ENCODE measurements at places on chromosomes 3 and 15.

DNA sequence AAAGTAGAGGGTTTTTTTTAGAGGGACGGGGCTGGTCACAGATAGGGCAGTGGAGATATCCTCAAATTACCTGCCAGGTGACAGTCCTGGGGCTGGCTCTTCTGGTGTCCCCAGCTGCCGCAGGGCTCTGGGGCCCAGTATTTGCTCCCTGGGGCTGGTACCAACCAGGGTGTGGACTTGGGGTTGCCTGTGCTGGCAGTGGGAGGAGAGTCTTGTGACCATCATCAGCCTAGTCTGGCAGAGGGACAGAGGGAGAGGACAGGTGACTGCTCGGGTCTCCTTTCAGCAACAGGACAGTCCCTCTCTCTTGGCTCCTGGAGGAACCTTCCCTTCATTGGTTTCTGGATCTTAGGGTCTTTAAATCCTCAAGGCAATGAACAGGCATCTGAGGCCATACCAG, 7.9 kb upstream of the RPP14 start:
- no peaks in the 10 kb centered on the region for H3K36me3 ChIP-seq
- no peak overlapping the region for H3K4me3 ChIP-seq
- no peak overlapping the region for H3K27ac ChIP-seq

GRCh38 chr3:89562373-89562772, 455.0 kb downstream of the EPHA3 start:
- DNase-seq: no peak
- no peaks in the 10 kb centered on the region for H3K4me1 ChIP-seq
- H3K27ac ChIP-seq: no peak overlapping the region
- no peaks in the 10 kb centered on the region for H3K36me3 ChIP-seq
- H3K4me3 ChIP-seq: no peak overlapping the region

DNA sequence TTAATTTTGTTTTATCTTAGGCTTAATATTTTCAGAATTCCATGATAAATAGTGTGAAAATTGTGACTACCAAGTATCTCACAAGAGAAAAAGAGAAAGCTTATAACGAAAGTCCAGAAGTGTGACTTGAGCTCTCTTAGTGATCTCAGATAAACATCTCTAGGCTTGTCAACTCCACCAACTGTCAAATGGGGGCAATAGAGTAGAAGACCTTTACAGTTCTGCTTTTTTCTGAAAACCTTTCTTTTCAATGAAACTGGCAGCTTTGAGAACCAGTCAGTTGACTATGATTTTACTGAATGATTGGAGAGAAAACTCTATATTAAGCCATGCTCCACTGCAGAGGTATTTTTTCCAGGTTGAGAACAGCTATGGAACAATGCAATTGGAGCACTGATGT, 119.2 kb upstream of the TP63 start:
- no peak overlapping the region for H3K27ac ChIP-seq
- no peaks in the 10 kb centered on the region for H3K27me3 ChIP-seq
- DNase-seq: no peak
- H3K36me3 ChIP-seq: no peaks in the 10 kb centered on the region
- no peak overlapping the region for H3K4me3 ChIP-seq

DNA sequence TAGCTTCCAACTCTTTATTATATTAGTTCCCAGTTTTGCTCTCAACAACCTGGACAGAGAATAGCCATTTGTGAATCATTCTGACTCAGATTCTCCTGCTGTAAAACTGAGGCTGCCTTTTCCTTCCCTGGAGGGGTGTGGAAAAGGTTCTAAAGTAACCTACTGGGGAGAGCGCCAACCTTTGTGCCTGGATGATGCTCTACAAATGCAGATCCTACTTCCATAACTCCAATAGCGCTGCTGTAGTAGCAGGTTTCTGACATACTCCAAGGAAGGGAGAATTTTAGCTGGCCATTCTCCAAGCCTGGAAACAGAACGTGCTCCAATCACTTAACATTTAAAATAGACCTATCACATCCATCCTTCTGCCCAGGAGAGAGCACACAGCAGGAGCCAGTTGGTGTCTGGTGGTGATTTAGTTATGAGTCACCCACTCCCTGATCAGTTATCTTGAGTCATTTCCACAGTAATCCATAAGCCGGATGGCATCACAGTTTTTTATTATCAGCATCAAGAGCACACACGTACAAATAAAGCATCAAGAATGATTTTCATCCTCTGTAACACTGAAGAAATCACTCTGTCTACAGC, 38.3 kb downstream of the MYH15 start:
- H3K27ac ChIP-seq: no peak overlapping the region
- DNase-seq: no peak
- H3K36me3 ChIP-seq: no peaks in the 10 kb centered on the region
- no peaks in the 10 kb centered on the region for H3K27me3 ChIP-seq
- H3K4me1 ChIP-seq: no peaks in the 10 kb centered on the region

DNA sequence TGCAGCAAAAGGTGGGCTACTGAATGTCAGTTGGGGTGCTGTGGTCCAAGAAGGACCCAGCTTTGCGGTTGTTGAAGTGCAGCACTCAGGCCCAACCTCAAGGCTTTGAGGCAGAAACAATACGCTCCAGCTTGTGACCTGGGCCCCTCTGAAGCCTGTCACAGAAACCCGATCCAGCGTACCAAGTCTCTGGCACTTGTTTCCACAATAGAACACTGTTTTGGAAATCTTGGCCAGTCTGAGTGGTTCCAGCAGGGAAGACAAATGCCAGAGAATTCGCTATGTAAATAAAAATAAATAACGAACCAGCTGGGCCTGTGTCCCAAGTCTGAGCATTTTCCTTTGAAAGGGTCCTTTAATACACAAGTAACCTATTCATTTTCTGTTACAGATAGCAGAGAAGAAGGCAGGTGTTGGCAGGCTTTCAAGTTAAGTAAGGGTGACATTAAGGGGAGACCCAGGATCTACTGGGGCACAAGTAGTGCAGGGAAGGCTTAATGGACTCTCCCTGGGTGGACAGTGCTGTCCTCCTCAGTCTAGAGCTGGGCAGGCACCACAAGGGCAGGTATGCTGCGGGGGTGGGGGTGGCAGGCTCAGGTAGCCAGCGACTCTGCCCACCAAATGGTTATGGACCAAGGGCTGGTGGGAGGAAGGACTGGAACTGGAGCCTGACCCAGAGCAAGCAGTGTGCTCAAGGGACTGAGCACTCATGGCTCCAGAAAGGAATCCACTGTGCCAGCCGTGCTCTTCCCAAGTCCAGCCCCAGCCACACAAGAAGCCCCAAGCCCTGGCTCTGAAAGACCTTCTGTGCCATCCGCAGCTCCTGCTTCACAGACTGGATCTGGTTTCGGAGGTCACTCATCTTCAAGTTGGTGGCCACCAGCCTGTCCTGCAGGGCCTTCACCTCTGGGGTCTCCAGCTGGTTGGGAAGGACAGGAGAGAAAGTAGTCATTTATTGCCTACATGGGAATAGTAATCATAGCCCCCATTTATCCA, 26.3 kb downstream of the CCDC13 start:
- no peak overlapping the region for H3K27ac ChIP-seq
- DNase-seq: no peak
- no peak overlapping the region for H3K4me3 ChIP-seq
- H3K4me1 ChIP-seq: no peaks in the 10 kb centered on the region

GRCh38 chr3:54870423-54870822, 57.4 kb downstream of the LRTM1 start:
- DNase-seq: no peak
- H3K36me3 ChIP-seq: no peaks in the 10 kb centered on the region
- H3K27me3 ChIP-seq: 0 out of 2 replicates have a peak, but pooled peaks cover 4% of the 10 kb centered on the region

DNA sequence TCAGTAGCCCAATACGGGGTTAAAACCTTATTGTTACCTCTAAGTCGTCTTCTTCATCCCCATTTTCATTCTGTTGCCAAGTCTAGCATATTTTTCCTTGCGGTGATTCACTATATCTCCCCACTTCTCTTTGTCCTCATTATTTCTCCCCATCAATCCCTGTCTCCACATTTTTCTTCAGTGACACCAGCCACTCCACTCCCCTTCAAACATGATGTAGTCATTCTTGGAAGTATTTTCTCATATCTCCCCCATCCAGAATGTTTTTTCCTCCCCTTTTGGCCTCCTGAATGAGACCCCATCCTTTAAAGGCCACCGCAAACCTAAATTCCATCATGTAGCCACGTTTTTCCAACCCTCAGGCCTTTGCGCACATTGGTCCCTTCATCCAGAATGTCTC, 105.9 kb downstream of the TOP2B start:
- H3K36me3 ChIP-seq: no peaks in the 10 kb centered on the region
- H3K27me3 ChIP-seq: no peaks in the 10 kb centered on the region
- no peaks in the 10 kb centered on the region for H3K4me1 ChIP-seq
- no peak overlapping the region for H3K4me3 ChIP-seq
- no peak overlapping the region for H3K27ac ChIP-seq

DNA sequence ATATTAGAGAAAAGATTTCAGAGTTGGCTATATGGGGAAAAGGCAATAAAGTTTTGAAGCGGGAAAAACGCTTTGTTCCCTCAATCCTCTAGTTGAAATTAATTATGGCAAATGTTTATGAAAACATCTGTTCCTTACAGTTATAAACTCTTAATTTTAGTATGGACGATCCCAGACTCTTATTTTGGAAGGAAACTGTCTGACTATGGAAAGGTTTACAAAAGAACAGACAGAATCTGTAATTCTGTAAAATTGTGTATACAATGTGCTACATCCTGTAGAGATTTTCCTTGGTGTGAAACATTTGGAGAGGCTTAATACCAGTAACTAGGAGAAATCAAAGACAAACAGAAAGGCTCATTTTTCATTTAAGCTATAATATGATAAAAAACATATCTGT, 311.8 kb downstream of the TBC1D5 start:
- DNase-seq: no peak
- no peaks in the 10 kb centered on the region for H3K27me3 ChIP-seq
- H3K36me3 ChIP-seq: no peaks in the 10 kb centered on the region
- no peak overlapping the region for H3K27ac ChIP-seq

GRCh38 chr15:87829332-87830050, 427.0 kb downstream of the NTRK3 start:
- no peak overlapping the region for H3K4me3 ChIP-seq
- H3K27me3 ChIP-seq: no peaks in the 10 kb centered on the region
- no peaks in the 10 kb centered on the region for H3K4me1 ChIP-seq
- no peak for DNase-seq
